ENCODE measurements at places on chromosomes 2 and 18.

DNA sequence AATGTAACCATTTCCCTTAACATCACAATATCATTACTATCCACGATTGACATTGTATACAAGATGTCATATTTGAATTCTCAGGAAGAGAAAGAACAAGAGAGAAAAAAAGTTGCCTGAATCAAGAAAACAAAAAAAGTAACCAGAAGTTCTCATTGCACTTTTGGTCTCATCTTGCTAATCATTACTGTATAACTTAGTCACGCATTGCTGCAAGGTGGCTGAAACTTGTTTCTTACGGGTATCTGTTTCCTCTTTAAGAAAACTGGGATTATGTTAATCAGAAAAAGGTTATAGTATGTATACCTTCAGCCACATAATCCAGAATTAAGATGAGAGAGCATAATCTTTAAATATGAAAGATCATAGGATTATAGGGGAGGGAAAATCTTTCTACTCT, 639.7 kb upstream of the SYT4 start:
- no peak for DNase-seq

GRCh38 chr2:143885461-143885860, 634.5 kb downstream of the ZEB2 start:
- no peak for DNase-seq

DNA sequence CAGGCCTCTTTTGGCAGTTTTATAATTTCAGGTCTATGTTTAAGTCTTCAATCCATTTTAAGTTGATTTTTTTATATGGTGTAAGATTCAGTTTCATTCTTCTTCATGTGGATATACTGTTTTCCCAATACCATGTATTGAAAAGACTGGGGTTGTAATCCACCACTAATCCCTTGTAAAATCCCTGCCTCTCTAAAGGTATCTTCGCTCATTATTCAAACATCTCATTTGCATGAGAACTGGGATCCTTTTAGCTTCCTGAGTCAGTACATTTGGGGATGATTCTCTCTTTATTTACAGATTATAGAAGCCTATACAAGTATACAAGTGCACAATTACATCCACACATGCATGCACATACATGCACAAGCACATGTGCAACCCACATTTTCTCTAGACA, 25.3 kb downstream of the DHRS9 start:
- no peak for DNase-seq

DNA sequence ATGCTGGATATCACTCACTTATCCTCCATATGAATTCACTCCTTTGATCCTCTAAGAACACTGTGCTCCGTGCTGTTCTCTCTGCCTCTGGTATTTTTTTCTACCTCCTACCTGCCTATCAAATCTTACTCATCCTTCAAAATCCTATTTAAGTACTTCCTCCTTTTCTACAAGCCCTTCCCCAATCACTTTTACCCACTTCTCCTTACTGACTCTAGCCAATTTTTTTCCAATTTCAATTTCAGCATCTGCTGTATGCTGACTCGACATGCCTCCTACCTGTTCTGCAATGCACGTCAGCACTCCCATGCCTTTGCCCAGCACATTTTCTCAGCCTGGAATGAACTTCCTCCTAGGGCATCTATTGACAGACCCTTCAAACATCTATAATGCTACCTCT, 37.3 kb upstream of the LNPK start:
- DNase-seq = no peak

GRCh38 chr2:66530651-66531050, 95.7 kb downstream of the MEIS1 start:
- no peak for DNase-seq

DNA sequence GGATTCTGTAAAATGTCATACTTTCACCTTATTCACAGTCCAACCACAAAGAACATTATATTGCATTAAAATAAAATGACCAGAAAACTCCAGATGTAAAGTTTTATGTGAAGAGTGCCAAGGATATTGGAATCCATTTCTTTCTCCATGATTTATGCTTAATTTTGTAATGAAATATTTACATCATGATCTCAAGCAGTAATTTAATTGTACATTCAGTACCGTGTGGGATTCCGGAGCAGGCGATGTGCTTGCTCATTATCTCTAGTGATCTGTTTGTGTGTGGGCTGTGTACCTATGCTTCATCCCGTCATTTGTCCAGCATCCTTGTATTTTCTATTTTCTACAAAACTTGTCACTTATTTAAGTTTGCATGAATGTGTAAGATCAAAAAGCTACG, 415.9 kb upstream of the SLC8A1 start:
- DNase-seq = no peak

DNA sequence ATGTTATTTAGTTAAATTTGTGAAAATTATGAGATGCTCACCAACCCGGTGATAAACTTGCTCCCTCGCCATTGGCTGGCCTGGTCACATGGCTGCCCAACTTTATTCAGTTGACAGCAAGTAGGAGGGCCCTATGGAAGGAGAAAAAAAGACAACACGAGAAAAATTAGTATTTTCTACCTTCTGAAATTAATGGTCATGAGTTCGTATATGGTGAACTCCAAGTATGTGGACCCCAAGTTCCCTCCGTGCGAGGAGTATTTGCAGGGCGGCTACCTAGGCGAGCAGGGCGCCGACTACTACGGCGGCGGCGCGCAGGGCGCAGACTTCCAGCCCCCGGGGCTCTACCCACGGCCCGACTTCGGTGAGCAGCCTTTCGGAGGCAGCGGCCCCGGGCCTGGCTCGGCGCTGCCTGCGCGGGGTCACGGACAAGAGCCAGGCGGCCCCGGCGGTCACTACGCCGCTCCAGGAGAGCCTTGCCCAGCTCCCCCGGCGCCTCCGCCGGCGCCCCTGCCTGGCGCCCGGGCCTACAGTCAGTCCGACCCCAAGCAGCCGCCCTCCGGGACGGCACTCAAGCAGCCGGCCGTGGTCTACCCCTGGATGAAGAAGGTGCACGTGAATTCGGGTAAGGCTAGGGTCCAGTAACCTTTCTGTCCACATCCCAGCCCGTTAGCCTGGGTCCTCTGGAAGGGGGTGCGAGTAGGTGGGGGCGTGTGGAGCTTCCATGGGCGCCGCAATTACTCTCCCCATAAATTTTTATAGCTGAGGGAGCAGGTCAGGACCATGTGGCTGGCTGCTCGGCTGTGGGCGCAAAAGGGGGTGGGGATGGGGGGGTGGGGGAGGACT, at the start of gene HOXD4:
Gene HOXD4, plus strand, starts transcription at position 109 of the 846 bp plus-strand sequence. Its CDS starts 84 bp downstream, at position 193.
- no peak for DNase-seq

DNA sequence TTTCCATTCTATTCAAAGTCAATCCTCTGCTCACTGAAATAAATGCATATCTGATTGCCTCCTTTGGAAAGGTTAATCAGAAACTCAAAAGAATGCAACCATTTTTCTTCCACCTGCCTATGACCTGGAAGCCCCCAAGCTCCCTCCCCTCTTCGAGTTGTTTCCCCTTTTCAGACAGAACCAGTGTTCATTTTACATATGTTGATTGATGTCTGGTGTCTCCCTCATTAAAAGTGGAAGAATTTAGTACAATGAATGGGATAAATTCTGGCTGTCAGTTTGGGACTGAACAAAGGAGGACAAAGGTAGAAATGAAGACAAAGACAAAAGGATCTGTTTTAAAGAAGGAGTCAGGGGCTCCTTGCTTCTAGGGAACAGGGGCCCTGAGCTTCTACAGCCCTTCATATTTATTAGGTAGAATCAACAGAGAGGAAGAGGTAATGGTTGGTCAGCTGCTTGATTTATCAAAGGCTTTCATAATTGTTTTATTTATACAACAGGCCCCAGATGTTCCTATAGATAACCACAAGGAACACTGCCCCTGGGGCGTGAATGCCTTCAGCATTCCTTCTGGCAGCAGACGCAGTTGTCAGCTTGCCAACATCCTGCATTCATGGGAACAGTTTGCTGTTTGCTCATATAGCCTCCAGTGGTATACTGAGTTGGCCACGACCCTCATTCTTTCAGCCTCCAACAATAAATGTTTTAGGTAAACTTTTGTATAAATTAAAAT, 949.8 kb upstream of the LRATD1 start:
- peak; percentile 46 for DNase-seq

DNA sequence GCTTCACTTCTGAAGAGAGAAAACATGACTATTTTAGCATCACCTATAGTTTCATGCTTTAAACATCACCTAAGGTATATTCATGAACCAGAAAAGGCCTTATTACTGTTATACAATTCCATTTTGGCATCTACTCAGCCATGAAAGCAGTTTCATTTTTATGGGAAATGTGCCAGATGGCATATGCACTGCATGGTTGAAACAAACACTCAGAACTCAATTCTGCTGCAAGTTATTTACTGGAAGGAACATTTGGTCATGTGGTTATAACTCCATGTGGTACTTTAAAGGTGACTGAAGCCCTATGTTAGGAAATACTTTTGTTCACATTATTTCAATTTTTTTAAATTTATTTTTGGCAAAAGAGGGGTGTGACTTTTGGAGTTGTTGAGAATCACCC, 287.5 kb upstream of the CRIM1 start:
- DNase-seq = no peak

DNA sequence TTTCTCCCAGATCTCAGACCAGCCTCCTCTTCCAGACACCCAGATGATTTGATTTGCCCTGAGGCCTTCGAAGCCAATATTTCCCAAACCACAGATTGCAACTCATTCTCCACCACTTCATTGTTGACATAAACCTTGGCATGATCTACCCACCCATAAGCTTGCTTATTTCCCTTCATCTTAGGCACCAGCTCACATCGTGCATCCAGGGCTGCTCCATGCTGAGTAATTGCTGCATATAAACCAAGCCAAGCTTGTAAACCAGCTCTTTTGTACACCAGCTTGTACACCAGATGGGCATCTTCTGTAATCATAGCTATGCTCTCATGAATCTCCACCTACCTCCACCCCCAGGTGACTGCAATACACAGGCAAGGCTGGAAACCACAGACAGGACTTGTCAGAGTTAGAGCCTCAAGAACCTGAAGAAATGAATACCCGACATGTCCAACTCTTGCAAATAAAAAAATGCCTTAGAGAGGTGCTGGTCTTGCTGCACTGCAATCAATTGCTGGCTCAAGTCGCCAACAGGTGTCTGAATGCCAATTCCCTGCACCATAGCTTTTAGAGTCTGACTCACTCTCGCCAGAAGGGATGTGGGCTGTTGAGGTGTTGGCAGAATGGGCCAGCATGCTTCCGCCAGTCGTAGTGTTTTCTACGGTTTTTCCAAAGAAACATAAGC, 31.5 kb downstream of the TRABD2A start:
- DNase-seq = no peak

GRCh38 chr2:88187927-88188326, 17.8 kb downstream of the THNSL2 start:
- DNase-seq = no peak

- peak; percentile 72 for DNase-seq
Measured at GRCh38 chr2:1743396-1744150, 742 bp downstream of the PXDN start.

DNA sequence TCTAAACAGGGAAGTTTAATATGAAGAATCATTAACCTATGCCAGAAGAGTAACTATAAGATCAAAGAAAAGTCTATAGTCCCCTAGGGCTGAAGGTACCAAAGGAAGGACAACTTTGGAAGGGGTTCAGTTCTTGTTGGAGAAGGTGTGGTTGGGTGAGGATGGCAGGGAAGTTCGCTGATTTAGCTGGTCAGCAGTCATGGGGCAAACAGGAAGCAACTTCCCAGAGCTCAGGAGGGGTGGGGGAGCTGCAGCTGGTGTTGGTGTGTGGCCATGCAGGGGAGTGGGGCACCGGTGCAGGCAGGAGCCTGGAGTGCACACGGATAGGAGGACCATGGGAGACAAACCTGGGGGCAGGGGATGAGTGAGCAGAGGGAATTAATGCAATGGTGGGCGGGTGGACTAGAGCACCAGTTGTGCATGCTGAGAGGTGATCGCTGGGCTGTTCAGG, 34.0 kb downstream of the FHOD3 start:
- no peak for DNase-seq

DNA sequence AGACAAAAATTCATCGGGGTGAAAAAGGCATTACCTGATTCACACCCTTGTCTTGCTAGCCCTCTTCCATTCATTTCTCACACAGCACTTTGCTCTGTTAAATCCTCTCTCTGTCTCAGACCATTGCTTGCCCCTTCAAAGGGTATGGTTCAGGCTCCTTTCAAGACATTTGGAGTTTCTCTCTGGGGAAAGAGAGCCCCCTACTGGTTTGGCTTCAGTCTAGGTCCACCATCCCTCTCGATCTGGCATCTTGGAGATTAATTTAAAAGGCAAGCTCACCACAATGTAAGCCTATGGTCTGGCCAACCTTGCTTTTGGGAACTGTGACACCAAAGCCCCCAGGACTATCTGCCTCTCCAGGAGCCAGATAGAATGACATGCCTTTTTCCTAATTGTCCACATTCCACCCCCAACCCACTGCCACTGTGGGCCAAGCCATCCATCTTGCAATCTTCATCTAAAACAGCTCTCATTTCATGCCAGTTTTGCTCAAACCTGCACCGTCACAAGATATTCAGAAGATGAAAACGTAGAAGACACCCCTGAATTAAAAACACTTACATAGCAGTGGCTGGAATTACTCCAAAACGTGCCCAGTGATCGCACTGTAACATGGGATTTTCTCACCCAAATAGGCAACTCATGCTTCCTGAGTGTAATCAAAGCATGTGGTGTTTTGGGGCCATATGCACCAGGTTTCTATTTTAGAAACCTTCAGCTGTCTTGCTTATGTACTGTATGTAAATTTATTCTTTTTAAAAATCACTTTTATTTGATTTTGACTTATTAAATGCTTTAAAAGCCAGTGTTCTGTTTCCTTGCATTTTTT, 93.9 kb downstream of the FARSB start:
- peak; percentile 37 for DNase-seq

DNA sequence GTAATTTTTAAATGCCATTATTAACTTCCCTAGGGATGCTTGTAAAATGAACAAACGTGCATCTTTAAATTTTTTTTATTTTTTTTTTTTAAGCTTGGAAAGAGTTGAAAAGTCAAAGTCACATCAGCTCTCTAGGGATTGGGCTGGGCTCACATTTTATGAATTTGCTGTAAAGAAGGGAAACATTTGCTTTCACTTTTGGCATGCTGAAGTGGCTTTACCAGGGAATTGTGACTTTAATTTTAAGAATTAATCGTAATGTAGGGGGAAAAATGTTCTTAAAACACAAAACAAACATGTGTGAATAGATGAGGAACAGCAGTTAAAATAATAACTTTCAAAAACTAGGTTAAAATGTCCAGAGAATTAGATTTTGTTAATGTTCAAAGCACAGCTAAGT, 123.0 kb downstream of the AGAP1 start:
- DNase-seq = peak; percentile 23

- no peak for DNase-seq
Measured at GRCh38 chr2:171046048-171046560, 114.6 kb downstream of the TLK1 start.

GRCh38 chr2:73281244-73281643, 3.0 kb downstream of the FBXO41 start:
- no peak for DNase-seq

Data from fibroblast of skin of right quadriceps (primary cell).